Liver (tissue), 10 donors: ENCODE measurements at places on chromosomes 2 and 18.
A peak's percentile ranks its signal among the peaks of the same experiment; 100 is the strongest.

DNA sequence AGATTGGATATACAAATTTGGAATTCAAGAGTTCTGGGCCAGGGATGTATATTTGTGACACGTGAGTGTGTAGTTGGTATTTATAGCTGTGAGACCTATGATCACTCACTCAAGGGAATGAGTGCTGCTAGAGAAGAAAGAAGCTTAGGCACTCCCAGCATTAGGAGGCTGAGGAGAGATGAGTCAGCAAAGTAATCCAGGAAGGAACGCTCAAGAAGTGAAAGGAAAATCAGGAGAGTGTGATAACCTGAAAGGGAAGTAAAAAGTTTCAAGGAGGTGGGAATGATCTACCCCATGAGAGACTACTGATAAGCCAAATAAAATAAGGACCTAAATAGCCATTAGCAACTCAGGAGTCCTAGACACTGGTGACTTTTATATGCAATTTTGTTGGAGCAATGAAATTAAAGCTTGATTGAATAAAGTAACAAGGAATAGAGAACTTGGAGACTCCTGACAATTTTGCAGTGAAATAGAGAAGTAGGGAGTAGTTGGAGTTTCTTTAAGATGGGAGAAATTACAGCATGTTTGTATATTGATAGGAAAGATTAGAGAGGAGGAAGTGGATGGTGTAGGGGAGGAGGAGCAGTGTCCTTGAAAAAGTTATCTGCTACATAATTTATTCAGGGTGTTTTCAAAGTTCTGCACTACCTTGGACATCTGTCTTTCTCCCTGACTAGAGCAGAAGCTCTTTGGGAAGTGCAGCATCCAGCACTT, 89.9 kb downstream of the UBE2E3 start:
- DNase-seq = no peak

DNA sequence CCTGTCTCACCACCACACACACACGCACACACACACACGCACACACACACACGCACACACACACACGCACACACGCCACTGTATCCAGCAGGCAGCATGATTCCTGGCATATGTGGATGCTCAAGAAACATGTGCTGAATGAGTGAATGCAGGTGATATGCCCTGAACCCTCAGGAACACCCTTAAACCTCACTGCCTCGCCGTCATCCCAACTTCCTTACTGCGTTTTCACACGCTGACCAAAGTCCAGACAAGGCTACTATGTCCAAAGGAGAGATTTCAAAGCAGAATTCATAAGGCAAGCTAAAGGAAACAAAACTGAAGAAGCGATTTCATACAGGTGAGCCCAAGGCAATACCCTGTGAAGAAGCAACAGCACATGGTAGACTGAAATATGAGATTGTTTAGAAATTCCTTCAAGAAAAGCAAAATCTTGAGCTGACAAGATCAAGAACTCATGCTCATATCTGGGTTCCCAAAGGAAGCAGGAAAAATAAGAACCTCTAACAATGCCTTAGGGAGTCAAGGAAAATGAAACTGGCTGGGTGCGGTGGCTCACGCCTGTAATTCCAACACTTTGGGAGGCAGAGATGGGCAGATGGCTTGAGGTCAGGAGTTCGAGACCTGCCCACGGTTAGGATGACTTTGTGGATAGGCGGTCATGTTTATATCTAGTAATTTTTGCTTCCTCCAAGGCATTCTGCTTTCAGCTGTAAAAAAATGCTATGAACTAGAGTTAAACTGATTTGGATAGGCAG, 69.1 kb downstream of the TNFRSF11A start:
- DNase-seq = no peak

DNA sequence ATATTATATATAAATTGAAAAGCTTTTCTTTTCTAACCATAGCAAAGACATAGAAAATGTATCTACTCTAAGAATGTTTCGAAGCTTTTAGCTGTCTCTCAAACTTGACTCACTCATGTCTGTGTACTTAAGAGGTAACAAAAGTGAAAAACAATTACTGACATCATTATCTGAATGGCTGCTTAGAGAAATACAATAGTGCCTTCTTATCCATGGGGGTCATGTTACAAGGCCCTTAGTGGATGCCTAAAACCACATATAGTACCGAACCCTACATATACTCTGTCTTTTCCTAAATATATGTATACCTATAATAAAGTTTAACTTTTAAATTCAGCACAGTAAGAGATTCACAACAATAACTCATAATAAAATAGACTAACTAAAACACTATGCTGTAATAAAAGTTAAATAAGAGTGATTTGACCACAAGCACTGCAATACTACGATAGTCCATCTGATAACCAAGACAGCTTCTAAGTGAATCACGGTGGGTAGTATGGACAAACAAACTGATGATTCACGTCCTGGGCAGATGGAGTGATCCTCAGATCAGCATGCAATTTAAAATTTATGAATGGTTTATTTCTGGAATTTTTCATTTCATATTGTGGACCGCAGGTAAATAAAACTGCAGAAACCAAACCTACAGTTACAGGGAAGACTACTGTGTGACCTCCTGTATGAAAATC, 246.2 kb downstream of the XIRP2 start:
- DNase-seq = no peak

GRCh38 chr18:75226286-75226955, 15.8 kb downstream of the TSHZ1 start:
- DNase-seq = no peak

GRCh38 chr2:76197842-76198448, 487.2 kb upstream of the GCFC2 start:
- peak; percentile 66 for DNase-seq

DNA sequence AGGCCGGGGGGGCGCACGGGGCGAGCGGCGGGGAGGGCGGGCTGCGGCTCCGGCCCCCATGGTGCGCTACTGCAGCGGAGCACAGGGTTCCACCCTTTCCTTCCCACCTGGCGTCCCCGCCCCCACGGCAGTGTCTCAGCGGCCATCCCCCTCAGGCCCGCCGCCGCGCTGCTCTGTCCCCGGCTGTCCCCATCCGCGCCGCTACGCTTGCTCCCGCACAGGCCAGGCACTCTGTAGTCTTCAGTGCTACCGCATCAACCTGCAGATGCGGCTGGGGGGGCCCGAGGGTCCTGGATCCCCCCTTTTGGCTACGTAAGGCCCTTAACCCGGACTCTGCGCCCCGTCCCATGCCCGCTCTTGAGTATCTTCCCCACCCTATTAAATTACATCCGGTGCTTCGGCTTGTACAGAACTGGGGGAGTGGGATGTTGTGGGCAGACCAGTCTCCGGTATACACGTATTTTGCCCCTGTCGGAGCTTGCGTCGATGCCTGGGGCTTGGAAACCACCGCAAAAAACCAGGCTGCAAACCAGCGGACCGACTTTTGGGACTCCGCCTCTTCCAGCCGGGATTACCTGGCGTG, 598 bp upstream of the WBP1 start:
- peak; percentile 79 for DNase-seq

- DNase-seq = no peak
Measured at GRCh38 chr18:2407961-2408360, 163.3 kb downstream of the METTL4 start.

GRCh38 chr2:228594012-228594411, 412.5 kb upstream of the SPHKAP start:
- no peak for DNase-seq

DNA sequence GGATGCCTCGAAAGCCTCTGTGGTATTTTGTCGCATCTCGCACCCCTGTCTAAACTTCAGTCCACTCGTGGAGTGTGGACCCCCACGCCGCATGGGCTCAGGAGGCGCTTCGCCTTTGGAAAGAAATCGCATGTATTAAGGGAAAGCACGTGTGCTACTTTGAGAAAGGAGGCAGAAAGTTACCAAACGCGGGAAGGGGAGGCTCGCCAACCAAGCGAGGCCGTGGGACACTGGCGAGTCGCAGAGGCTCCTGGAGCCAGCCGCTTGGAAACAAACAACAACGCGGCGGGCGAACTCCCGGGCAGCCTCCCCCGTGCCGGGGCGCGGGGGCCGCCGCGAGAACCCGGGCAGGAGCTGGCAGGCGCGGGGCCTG, 455 bp upstream of the AGAP1 start:
- no peak for DNase-seq

GRCh38 chr2:179377296-179377695, 112.7 kb upstream of the SESTD1 start:
- no peak for DNase-seq

DNA sequence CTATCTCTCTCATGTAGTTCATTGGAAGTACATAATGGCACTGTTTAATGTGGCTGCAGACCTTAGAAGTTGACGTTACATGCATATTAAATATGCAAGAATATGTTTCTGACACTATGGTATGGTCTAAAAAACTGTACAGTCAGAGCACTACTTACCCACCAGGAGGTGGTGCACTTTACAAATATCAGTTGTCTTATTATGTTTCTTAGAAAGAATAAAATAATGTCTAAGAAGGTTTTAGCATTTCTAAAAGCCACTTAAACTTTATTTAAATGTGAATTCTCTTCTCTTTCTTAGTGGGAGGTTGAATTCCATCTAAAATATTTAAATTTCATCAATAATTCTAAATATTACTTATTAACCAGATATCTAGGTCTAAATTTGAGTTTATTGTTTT, 4.3 kb downstream of the TMEFF2 start:
- no peak for DNase-seq

DNA sequence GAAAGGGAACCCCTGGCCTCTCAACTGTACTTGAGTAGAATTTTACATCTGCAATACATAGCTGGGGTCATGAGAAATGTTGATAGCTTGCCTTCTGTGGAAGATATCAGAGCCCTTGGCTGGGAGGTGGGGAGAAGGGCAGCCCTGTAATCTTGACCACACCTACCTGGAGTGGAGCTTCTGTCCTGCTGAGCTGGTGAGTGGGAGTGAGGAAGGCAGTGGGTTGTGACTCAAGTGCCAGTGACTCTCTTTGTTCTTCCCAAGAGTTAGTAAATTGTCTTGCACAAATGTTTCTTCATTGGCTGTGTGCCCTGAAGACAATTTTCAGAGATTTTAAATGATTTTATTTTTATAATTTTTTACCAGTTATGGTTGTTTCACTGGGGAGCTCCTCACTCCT, 277.3 kb downstream of the MBD5 start:
- no peak for DNase-seq

GRCh38 chr18:51039138-51040112, 9.4 kb downstream of the SMAD4 start:
- no peak for DNase-seq

DNA sequence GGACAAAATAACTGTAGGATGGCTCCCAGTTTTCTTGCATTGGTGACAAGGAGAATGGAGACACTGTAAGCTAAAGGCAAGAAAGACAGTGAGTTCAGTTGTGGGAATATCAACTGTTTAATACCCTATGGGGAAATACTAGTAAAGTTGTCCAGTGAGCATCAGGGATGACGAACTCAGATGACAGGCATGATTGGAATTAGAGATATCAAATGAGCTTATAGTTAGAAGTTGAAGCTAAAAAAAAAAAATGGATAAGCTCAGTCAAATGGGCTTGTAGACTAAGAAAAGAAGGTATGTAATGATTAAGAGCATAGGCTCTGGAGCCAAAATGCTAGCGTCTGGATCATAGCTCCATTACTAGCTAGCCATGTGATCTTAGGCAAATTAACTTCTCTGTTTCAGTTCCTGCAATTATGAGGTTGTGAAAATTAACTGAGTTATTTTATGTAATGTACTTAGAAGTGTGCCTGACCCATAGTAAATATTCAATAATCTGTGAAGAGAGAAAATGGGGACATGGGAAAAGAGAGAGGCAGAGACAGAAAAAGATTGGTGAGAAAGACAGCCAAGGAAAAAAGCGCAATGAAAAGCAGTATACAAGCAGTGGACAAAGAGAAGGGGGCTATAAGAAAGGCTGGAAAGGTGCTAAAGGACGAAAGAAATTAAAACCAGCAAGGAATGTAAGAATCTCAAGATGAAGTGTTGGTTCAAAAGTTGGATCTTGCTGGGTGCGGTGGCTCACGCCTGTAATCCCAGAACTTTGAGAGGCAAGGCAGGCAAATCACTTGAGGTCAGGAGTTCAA, 95.7 kb upstream of the SLC39A10 start:
- DNase-seq = no peak

- no peak for DNase-seq
Measured at GRCh38 chr2:105773568-105773967, 28.9 kb downstream of the NCK2 start.

DNA sequence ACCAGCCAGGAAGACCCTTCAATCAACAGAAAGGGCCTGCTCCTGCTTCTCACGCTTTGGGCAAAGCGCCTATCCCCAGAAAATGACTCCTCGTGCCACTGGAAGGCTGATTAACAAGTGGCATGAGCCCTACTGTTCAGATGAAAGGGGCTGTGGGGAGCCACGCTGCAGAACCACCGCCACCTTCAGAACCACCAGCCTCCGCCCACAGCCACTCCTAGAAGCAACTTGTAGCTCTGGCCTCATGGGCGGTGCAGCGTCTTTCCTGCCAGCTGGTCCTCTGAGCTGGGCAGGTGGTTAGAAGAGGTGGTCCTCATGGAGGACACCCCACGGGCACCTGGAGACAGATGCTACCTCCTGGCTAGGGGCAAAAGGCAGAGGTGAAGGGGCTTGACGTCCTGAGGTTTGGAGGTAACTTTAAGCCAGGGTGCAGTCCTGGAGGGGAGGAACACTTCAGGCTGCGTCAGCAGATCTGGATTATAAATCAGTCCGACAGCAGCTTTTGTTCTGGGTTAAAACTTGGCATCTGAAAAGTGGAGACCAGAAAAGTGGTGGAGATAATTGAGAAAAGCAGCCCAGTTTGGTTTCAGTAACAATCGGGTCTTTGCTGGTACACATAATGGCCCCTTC, 861 bp upstream of the SEMA4C start:
- DNase-seq = no peak

- DNase-seq = no peak
Measured at GRCh38 chr18:293536-293935, 25.7 kb upstream of the THOC1 start.

DNA sequence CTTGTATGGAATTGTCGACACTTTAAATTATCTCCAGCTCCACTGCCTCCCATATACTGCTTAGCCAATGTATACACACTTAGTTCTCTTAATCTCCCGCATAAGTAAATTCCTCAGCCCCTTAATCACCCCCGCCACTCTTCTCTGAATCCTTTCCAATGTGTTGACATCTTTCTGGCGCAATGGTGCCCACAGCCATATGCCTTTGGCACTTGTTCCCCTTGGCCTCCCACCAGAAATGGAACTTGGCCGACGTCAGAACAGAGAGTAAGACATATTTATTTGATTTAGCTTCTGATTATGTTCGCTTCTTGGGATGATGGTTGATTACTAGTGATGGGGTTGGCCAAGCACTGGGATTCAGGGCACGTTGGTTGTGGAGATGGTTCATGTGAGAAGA, 1089.3 kb upstream of the CELF4 start:
- DNase-seq = no peak

DNA sequence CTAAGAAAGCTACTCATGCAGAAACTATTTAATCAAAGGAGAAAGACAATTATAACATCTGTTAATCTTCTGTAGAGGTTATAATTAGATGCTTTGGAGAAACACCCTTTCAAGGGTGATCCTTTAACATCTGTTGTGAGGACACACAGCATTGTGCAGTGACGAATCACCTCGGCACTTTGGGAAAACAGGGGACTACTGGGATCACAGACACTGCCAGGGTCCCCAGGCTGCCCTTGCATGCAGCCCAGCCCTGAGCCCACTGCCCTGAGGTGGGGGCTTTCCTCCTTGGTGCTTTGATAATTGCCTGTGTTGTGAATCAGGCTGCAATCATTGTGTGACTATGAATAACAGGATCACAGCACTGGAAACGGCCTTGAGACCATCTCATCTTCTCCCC, 10.6 kb downstream of the NCKAP5 start:
- no peak for DNase-seq

- DNase-seq = no peak
Measured at GRCh38 chr2:111656894-111657293, 227.1 kb downstream of the ANAPC1 start.
